ENCODE measurements at places on chromosomes 13 and 19.

DNA sequence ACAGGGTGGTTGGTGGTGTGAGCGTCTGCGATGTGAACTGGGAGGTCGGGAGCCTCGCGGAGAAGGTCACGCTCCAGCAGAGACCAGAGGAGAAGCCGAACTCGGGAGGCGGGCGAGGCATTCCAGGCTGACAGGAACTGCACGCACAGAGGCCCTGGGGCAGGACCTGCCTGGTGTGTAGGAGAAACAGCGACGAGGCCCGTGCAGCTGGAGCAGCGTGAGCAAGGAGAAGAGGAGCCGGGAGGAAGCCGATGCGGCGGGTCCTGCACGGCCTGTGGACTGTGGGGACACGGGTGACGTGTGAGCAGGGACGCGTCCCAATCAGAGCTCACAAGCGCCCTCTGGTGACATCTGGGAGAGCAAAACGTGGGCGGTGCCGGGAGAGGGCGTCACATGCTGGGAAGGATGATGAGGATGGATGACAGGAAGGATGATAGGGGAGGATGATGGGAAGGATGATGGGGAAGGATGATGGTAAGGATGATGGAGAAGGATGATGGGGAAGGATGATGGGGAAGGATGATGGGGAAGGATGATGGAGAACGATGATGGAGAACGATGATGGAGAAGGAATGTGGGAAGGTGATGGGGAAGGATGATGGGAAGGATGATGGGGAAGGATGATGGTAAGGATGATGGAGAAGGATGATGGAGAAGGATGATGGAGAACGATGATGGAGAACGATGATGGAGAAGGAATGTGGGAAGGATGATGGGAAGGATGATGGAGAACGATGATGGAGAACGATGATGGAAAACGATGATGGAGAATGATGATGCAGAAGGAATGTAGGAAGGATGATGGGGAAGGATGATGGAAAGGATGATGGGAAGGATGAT is 16.1 kb upstream of the MADCAM1 start:
- peak; percentile 83 for DNase-seq

- DNase-seq = peak; percentile 27
These were observed 18.2 kb downstream of the FCGBP start for GRCh38 chr19:39916236-39916635.

DNA sequence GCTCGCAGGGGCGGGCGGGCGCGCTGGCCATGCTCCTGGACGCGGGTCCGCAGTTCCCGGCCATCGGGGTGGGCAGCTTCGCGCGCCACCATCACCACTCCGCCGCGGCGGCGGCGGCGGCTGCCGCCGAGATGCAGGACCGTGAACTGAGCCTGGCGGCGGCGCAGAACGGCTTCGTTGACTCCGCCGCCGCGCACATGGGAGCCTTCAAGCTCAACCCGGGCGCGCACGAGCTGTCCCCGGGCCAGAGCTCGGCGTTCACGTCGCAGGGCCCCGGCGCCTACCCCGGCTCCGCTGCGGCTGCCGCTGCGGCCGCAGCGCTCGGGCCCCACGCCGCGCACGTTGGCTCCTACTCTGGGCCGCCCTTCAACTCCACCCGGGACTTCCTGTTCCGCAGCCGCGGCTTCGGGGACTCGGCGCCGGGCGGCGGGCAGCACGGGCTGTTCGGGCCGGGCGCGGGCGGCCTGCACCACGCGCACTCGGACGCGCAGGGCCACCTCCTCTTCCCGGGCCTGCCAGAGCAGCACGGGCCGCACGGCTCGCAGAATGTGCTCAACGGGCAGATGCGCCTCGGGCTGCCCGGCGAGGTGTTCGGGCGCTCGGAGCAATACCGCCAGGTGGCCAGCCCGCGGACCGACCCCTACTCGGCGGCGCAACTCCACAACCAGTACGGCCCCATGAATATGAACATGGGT is 599 bp downstream of the ZIC2 start:
- DNase-seq = no peak

DNA sequence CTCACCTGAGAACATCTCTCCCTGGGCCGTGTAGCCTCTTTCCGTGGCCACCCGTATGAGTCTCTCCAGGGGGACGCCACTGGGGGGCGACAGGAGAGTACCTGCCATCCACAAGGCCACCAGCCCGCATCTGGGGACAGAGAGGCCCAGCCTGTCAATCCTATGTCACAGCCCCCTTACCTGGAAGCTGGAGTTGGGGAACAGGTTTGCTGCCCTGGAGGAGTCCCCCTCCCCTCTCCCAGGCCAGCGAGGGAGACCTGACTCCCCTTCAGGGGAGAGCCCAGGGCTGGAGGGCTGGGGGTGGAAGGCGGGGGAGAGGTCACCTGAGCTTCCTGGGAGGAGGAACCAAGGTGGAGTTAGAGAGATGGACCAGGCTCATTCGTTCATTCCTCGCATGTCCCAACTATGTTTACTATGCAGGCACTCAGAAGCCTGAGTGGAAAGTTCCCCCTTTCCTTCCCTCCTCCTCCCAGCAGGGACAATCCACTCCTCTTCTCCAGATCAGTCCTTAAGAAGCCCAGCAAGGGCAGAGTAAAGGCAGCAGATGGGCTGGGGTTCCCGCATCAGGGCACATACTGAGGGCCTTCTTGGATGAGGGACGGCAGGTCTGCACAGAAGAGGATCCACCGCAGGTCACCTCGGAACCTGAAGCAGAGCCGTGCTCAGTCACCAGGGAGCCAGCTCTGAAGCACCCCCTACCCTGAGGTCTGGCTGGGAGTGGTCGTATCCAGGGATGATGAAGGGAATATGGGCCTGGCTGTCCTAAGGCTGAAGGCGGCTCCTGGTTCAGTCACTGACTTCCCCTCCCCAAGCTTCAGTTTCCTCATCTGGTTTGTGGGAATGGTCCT is 5.5 kb downstream of the ACTMAP start:
- DNase-seq = no peak

DNA sequence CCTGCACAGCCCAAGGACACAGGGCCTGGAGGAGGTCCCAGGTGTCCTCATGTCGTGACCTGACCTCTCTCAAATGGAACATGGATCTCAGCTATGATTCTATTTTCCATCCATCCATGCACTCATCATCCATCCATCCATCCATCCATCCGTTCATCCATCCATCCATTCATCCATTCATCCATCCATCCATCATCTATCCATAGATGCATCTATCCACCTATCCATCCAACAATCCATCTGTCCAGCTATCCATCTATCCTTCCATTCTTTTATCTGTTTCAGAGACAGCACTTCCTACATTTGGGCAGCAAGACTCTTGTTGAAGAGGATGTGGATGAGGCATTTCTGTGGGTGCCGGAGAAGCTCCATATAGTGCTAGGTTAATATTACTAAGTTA is 86.7 kb downstream of the SCGB2B2 start:
- DNase-seq = no peak

DNA sequence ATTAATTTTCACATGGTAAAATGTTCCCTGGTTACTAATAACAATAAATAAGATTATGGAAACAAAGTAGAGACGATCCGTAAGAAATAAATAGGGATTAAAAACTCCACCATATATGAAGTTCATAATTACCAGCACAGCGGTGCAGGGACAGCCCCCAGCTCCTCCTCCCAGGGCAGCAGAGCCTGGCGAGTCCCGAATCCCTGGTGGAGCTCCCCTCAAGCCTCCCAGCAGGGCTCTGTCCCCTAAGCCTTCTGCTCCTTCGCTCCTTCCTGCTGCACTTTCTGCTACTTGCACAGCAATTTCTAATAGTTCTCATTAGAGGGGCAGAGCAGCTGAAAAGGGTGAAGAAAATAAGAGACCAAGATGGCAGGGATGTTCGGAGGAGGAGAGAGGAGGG is 43.6 kb downstream of the RASA3 start:
- no peak for DNase-seq

DNA sequence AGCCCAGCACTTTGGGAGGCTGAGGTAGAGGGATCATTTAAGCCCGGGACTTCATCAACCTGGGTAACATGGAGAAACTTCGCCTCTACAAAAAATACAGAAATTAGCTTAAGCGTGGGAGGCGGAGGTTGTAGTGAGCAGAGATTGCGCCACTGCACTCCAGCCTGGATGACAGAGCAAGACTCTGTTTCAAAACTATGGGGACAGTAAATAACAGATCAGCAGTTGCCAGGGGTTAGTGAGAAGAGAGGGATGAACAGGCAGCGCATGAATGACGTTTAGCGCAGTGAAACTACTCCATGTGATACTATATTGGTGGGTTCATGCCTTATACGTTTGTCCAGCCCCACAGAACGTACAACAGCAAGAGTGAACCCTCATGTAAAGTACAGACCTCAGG is 7.1 kb upstream of the ICAM3 start:
- peak; percentile 83 for DNase-seq

DNA sequence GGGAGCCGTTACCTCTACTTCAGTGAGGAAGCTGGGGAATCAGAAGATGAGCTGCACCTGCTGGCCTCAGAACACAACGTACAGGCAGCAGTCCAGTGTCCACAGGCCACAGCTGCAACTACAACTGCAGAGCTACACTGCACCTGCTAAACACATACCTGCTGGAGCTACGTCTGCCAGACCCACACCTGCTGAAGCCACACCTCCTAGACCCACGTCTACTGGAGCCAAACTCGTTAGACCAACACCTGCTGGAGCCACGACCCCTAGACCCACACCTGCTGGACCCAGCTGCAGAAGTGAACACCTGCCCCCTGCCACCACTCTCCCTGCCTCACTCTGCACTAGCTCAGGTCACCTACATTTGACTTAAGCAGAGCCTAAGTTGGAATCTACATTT is 169.9 kb downstream of the USP12 start:
- DNase-seq = no peak

- DNase-seq = no peak
These were observed 6.3 kb downstream of the MAMSTR start for GRCh38 chr19:48713041-48713863.

- peak; percentile 97 for DNase-seq
These were observed at the start of gene U2AF2 for GRCh38 chr19:55654868-55655647. Gene U2AF2 (plus strand): TSS chr19:55655035. CDS start chr19:55655105, 70 bp downstream.

GRCh38 chr13:50812242-50812641 is 31.2 kb downstream of the DLEU7 start:
- DNase-seq = no peak

- no peak for DNase-seq
These were observed 220.9 kb downstream of the FOXO1 start for GRCh38 chr13:40445557-40445990.

DNA sequence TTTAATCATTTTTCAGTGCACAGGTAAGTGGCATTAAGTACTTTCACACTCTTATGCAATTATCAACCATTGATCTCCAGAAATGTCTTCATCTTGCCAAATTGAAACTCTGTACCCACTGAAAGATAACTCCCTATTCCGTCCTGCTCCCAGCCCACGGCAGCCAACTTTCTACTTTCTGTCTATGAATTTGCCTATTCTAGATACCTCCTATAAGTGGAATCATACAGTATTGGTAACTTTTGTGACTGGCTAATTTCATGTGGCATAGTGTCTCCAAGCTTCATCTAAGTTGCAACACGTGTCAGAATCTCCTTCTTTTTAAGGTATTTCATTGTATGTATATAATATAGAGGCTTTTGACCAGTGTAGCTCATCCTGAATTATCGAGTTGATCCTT is 5.7 kb upstream of the CEACAM18 start:
- DNase-seq = no peak

DNA sequence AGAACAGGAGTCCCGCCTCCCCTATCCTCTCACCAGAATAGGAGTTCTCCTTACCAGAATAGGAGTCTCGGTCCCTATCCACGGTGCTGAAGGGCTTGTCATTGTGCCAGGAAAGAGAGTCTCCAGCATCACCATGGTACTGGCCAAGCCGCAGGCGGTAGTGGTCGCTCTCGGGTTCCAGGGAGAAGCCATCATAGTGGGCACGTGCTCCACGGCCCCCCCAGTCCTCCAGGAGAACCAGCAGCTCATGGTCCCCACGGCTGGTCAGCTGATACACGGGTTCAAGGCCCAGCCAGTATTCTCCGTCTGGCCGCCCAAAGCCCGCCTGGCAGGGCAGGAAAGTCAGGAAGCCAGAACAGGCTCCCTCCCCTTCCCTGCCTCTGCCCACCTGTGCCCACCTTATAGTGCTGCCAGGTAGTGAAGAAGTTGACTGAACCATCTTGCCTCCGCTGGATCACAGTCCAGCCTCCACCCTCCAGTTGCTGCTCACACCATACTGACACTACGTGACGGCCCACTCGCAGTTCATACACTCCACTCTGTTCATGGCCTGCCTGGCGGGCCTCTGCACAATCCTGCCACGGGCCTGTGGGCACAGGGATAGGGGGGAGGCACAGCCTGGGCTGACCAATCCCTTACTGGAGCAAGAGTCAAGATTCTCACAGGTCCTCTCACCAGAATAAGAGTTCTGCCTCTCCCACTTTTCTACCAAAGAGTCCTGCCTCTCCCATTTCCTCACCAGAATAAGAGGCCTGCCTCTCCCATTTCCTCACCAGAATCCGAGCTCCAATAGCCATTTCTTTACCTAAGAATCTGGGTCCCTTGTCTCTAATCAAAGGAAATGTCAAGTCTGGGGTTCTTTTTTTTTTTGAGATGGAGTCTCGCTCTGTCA is 7.4 kb downstream of the SHFL start:
- DNase-seq = peak; percentile 59

DNA sequence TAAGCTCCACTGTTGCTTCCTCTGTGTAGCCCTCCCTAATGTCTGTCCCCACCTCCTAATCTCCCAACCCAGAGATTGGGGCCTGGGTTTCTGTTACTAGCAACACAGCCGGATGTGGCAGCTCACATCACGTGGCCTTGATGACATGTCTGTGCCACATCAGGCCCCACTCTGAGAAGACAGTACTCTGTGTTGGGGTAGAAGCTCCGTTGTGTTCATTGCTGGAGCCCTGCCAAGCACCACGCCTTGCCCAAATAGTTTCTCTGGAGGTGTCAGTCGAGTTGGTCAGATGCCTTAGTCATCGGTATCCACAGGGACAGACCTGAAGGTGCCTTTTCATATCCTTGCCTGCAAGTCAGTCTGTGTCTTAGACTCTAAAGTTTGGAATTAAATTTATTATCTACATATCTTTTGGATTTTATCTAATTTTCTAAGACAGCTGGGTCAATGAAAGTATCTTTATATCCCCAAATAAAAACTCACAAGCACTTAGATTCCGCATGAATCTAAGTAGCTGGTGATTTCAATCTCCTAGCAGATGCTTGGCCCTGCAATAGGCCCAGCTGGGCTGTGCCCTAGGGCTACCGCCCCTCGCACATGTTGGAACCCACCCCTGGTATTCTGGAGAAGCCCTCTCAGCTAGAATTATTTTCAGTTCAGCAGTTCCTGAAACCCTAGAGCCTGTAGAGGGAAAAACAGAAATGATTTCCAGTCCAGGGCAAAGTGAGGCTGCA is 204.0 kb upstream of the TSHZ3 start:
- no peak for DNase-seq

- DNase-seq = no peak
These were observed 11.4 kb upstream of the GPI start for GRCh38 chr19:34353546-34353945.

GRCh38 chr19:46035546-46035945 is 5.3 kb downstream of the IGFL4 start:
- DNase-seq = no peak

GRCh38 chr13:74767050-74767449 is 632.8 kb upstream of the KLF12 start:
- DNase-seq = no peak

DNA sequence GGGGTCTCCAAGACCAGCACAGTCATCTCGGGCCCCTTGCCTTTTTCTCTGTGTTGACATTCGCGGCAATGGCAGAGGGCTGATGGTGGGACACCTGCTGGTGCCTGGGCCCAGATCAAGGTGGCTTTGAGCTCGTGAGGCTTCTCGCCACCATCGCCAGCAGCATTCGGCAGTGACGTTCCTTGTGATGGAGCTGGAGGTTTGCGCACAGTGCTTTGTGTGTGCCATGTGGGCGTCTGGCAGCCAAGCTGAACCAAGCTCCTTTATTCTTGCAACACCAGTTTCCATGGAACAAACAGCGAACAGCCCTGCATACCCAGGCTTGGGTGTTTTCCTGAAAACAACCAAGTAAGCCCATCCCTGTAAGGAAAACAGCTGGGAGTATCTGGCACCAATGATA is 9.1 kb upstream of the TMEM255B start:
- no peak for DNase-seq
